Erythroblast (primary cell): ENCODE measurements at places on chromosomes 11 and 22.

DNA sequence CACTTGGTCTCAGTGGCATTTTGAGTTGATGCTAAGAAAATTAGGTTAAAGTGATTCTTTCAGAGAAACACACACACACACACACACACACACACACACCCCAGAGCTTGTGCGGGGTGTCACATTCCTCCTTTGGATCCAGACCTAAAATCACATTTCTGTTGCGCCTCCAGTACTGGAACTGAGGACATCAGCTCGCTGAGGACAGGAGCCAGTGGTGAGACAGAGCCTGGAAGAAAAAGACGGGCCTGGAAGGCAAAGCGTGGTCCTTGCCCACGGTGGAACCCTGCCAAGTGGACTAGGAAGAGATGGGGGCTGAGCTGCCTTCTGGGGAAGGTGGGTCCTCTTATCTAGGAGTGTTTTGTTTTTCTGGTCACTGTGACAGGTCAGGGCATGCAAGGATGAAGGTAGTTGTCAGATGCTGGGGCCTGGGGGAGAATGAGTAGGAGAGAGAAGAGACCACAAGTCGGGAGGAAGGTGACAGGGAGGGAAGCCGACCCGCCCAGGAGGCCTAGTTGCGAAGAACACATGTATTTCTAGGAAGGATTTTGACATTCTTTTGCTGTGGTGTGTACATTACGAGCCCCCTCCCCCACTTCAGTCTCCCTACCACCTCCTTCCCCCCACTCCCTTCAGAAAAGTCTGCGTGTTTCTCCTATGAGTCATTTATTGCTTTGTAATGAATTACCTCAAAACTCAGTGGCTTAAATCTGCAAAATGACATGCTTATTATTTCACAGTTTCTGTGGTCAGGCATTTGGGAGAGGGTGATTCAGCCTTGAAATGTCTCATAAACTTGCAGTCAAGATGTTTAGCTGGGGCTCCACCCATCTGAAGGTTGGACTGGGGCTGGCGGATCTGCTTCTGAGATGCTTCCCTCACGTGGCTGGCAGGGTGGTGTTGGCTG lies 4.8 kb upstream of the ELFN2 start:
- DNase-seq = no peak

DNA sequence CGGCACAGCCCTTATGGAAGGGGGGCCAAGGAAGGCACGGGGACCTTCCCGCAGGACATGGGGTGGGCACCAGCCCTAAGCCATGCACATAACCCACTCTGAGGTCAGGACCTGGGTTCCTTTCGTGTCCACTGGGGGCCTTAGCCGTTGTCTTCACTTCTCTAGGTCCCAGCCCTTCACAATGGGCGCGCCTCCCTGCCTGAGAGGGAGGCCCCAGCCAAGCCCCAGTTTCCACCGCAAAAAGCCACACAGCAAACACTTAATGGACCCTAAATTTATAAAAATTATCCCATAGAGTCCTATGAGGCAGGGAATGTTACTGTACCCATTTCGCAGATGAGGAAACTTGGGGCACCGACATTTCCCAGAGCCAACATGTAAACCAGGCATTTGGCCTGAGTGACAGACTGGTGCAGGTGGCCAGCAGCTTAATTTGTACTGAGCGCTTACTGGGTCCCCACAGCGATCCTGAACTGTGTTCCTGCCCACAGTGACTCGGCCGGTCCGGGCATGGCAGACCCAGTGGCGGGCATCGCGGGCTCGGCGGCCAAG lies 1.2 kb downstream of the GAS2L1 start:
- DNase-seq = peak; percentile 70

GRCh38 chr11:818396-819128 lies at the start of gene PNPLA2:
Gene PNPLA2, plus strand, starts transcription at chr11:818914. Its CDS starts 805 bp downstream, at chr11:819719.
- no peak for DNase-seq

GRCh38 chr11:44018829-44019228 lies 29.0 kb upstream of the ACCSL start:
- no peak for DNase-seq

DNA sequence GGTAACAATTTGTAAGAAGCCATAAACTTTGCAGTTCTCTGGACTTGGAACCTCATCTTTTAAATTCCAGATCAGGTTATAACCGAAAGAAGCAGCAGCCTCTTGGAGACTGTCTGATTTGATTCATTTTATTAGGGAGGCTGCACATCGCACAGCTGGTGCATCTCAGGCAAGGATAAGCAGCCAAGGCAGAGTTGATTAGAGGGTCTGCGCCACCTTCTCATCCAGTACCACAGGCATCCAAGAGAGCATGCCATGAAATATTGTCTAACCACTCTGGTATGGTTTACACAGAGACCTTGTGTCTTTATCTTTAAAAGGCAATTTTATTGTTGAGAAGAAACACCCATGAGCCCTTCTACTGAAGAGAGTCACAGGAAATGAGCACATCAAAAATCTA lies 16.2 kb upstream of the CWF19L2 start:
- no peak for DNase-seq

DNA sequence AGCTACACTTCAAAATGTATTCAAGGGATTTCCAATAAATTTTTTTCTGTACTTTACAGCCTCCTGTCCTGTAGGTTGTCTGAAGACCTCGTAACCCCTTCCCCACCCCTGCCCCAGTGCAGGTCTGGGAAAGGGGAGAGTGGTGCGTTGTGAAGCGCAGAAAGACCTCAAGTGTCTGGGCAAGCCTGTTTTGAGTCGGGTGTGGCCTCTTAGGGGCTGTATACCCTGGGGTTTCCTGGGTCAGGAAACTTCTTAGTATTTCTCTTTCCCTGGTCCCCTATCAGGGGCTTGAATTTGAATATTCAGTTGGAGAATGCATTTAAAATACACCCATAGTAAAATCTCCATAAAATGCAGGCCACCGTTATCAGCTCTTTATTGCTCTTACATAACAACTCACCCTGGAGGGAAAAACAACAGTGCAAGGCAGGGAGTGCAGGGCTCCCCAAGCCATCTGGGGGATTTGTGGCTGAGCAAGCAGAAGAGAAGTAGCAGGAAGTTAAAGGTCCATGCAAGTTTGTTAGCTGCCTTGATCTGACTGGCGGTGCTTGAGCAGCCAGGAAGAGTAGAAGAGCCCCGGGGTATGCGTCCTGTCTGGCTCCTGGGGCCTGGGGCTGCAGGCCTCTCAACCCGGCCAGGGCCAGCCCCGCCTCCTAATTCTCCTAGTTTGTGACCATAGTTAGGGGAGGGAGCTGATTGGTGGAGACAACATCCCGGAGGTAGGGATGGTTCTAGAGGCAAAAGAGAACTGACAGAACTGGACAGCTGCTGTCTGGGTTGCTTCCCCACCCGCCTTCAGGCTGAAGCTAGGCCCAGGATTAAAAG lies 25.7 kb downstream of the ARHGAP1 start:
- no peak for DNase-seq

- no peak for DNase-seq
These were observed 325.1 kb downstream of the DLG2 start for GRCh38 chr11:85301895-85302678.

- DNase-seq = no peak
These were observed 2.9 kb downstream of the DENND6B start for GRCh38 chr22:50323900-50324299.

- no peak for DNase-seq
These were observed 71.7 kb downstream of the AMBRA1 start for GRCh38 chr11:46521961-46522681.

DNA sequence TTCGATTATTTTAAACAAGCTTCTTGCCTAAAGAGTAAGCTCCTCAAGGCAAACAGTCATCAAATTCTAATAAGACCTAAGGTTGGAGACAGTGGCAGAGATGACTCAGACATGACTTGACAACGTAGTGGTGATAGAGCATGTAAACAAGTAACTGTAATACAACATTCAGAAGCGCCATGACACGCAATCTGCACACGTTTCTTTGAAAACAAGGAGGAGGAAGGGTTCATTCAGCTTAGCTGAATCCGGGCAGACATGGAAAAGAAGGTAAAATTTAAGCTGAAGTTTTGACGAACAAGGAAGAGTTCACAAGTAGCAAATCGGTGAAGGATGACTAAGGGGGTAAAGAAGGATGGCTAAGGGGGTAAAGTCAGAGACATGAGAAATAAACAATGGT lies 152.4 kb upstream of the ZC3H12C start:
- peak; percentile 48 for DNase-seq
